ENCODE measurements at places on chromosomes 12 and 14. TPM values are rescaled to one million over a fixed set of nuclear protein-coding genes. Genes with fewer than 3 reads are reported as not detected.

The SRRM4 gene
- not detected for total RNA-seq

The WNT5B gene
- total RNA-seq: 0.22 TPM

- no peak for DNase-seq
- H3K27ac ChIP-seq: no peak overlapping the region
- H3K4me1 ChIP-seq: no peaks in the 10 kb centered on the region
- H3K36me3 ChIP-seq: no peaks in the 10 kb centered on the region
- peak overlapping the region; percentile 76 for H3K4me3 ChIP-seq
- peaks cover 59% of the 10 kb centered on the region for H3K27me3 ChIP-seq
Measured at GRCh38 chr12:77324416-77324762, 259.0 kb upstream of the E2F7 start.

- H3K27ac ChIP-seq: peak within 1 kb of the TSS; percentile 88
- H3K36me3 ChIP-seq: no peaks in the 10 kb centered on the region
- DNase-seq: no peak
Measured at GRCh38 chr12:49367381-49368239, at the start of gene SPATS2. SPATS2 (plus strand) TSS chr12:49367462; CDS start chr12:49461013, 93,551 bp downstream.

GRCh38 chr14:70827347-70827746 is 18.0 kb upstream of the MAP3K9 start:
- H3K4me1 ChIP-seq: peaks cover 13% of the 10 kb centered on the region
- peaks cover 23% of the 10 kb centered on the region for H3K27me3 ChIP-seq
- no peak overlapping the region for H3K27ac ChIP-seq

GRCh38 chr12:107660861-107661415 is 24.7 kb upstream of the PWP1 start:
- H3K27ac ChIP-seq: no peak overlapping the region
- H3K36me3 ChIP-seq: no peaks in the 10 kb centered on the region

DNA sequence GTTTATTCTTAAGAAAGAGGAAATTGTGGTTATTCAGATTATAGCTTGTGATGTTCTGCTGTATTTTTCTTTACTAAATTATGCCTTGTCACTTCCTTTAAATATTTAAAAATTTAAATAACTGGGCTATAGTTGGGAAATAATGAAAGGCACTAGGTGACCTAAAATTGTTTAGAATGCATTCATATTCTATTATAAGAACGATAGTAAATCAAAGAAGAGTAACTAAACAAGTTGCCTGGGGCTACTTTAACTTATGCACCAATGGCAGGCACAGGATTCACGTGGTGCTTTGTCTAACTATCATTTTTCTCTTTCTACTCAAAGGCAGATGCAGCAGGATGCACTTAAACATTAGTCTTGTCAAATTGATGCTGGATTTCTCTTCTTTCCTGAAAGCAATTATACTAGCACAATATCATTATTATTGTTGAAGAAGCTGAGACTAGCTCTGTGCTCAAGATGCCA is 190.7 kb upstream of the PPFIA2 start:
- H3K27me3 ChIP-seq: no peaks in the 10 kb centered on the region
- H3K27ac ChIP-seq: no peak overlapping the region
- DNase-seq: no peak
- peaks cover 7% of the 10 kb centered on the region for H3K4me1 ChIP-seq

DNA sequence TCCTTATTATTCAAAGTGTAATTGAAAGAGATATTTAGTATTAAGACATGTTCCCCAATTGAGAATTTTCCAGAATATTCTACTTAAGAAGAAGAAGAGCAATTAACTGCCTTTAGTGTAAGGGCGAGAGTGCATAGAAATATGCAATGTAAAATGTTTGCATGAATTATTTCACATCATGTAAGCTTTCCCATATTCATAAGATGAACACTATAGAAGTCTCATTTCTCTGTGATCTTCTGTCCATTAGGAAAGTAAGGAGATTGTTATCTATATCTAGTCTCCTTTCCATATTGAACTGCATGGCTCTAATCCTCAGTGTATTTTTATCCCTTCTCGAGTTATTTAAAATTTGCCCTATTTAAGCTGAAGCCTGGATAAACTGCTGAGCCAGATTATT is 17.1 kb upstream of the FGD4 start:
- no peaks in the 10 kb centered on the region for H3K36me3 ChIP-seq
- no peak overlapping the region for H3K4me3 ChIP-seq
- peaks cover 4% of the 10 kb centered on the region for H3K27me3 ChIP-seq
- H3K27ac ChIP-seq: no peak overlapping the region
- DNase-seq: no peak

- H3K4me3 ChIP-seq: no peak overlapping the region
- H3K4me1 ChIP-seq: no peaks in the 10 kb centered on the region
- no peaks in the 10 kb centered on the region for H3K36me3 ChIP-seq
- no peak overlapping the region for H3K27ac ChIP-seq
Measured at GRCh38 chr14:104290058-104290667, 151.8 kb downstream of the KIF26A start.

DNA sequence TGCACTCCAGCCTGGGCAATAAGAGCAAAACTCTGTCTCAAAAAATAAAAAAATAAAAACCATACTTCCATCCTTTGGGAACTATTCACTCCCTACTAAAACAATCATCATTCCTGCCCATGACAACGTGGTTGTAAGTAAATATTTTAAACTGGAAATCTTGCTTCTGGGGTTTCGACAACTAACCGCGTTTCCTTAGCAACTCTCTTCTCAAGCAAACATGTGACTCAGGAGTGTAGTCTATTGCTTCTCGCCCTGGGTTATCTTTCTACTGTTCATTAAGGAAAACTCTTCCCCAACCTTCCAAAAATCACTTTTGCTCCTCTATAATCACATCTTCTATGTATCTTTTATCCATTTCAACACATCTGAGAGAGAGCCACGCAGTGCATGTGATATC is 21.8 kb downstream of the APPL2 start:
- no peaks in the 10 kb centered on the region for H3K36me3 ChIP-seq
- H3K4me1 ChIP-seq: no peaks in the 10 kb centered on the region
- H3K27ac ChIP-seq: no peak overlapping the region
- H3K4me3 ChIP-seq: no peak overlapping the region

Data from activated T-cell treated with anti-CD3 and anti-CD28 coated beads, Interleukin-2, amount 50 U/mL, for 72 hours (primary cell).